K562 (cell line): ENCODE measurements at places on chromosomes 13 and 19. TPM values are rescaled to one million over a fixed set of nuclear protein-coding genes. Genes with fewer than 3 reads are reported as not detected.
A peak's percentile ranks its signal among the peaks of the same experiment; 100 is the strongest.

DNA sequence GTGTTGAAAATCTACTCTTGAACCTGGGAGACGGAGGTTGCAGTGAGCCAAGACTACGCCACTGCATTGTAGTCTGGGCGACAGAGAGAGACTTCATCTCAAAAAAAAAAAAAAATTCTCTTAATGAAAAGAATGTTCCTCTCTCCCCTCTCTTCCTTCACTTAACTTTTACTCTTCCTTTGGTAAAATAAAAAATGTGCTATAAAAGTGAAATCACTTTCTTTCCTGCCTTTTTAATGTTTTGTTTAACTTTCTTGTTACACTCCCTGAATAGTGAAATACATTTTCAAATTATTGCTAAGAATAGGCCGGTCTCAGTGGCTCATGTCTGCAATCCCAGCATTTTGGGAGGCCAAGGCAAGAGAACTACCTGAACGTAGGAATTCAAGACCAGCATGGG, 86.5 kb downstream of the DACH1 start:
- DNase-seq = no peak

DNA sequence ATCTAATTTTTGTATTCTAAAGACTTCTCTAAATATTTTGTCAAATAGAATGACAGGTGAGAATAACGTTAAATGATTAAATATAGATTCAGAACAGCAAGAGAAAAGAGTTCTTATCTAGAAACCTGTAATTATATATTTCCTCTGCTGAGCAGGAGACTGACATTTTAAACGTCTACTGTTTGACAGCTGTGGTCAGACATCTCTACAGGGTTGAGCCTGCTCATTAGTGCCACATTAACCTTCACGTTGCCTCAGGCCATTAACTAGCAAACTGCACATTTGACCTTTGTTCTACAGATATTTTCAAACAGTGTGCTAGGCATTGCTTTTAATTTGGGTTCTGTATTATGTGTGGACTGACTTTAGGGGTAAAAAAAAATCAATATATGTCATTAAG, 347.5 kb downstream of the GPC5 start:
- no peak for DNase-seq

DNA sequence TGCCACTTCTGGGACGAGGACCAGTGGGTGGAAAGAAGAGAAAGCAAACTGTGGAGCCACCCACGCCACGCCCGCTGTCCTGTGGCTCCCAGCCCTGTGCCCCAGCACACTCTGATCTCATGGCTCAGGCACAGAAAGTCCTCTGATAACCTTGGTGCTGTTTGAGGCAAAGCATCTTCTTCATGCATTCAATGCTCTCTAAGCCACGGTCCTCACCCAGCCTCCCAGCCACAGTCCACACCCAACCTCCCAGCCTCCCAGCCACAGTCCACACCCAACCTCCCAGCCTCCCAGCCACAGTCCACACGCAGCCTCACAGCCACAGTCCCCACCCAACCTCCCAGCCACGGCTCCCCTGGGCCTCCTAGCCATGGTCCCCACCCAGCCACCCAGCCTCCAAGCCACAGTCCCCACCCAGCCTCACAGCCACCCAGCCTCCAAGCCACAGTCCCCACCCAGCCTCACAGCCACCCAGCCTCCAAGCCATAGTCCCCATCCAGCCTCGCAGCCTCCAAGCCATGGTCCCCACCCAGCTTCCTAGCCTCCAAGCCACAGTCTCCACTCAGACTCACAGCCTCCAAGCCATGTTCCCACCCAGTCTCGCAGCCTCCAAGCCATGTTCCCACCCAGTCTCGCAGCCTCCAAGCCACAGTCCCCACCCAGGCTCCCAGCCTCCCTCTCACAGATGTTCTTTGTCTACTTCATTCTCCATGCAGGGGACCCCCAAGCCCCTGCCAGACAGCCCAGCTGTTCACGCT, 74.9 kb downstream of the SOX1 start:
- no peak for DNase-seq

DNA sequence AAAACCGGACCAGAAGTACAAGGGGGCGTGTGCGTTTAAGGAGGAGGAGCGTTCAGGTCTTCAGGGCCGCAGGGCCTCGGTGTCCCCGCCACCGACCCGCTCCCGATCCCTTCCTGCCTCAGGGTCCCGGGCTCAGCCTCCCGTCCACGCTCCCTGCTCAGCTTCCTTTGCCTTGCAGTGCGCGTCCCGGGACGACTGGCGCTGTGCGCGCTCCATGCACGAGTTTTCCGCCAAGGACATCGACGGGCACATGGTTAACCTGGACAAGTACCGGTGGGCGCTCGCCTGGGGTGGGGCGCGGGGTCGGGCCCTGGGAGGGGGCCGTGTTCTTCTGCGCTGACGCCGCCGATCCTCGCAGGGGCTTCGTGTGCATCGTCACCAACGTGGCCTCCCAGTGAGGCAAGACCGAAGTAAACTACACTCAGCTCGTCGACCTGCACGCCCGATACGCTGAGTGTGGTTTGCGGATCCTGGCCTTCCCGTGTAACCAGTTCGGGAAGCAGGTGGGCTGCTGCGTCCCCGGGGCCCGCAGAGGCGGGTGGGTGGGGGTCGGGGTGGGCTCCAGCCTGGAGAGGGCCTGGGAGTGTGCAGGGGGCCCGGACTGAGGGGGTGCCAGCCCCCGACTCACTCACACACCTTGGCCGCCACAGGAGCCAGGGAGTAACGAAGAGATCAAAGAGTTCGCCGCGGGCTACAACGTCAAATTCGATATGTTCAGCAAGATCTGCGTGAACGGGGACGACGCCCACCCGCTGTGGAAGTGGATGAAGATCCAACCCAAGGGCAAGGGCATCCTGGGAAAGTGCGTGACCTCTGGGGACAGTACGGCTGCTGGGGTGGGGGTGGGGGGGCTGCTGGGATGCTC, 1.4 kb downstream of the GPX4 start:
- DNase-seq = no peak

GRCh38 chr19:23283925-23284324, 33.7 kb upstream of the ZNF724 start:
- peak; percentile 23 for DNase-seq

Gene CATSPERD
- polyA plus RNA-seq = not detected in 2 replicates
